Suppressor macrophage (primary cell): ENCODE measurements at places on chromosomes 4 and X.
A peak's percentile ranks its signal among the peaks of the same experiment; 100 is the strongest.

- DNase-seq = peak; percentile 93
These were observed 32.5 kb upstream of the TLR2 start for GRCh38 chr4:153651587-153651986.

GRCh38 chr4:2928242-2929176, 34.7 kb downstream of the NOP14 start:
- no peak for DNase-seq

- DNase-seq = no peak
These were observed 8.5 kb downstream of the RAB9B start for GRCh38 chrX:103823591-103823990.

DNA sequence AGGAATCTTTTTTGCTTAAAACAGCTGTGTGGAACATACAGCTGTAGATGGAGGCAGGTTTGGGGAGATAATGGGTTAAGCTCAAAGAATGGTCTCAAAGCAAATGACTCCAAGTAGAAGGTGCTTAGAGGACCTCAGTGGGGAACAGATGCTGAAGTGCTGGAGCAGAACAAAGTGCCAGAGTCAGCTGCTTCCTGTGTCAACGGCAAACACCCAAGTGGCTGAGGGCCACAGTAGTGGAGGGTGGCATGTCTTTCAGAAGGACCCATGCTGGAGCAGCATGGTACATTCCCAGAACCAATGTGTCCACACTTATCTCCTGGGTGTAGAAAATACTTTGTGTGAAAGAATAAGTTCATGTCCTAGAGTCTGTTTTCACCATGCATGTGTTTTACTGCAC, 197.5 kb downstream of the CCNG2 start:
- DNase-seq = no peak

GRCh38 chr4:181477591-181477990, 765.6 kb upstream of the TENM3 start:
- DNase-seq = no peak

DNA sequence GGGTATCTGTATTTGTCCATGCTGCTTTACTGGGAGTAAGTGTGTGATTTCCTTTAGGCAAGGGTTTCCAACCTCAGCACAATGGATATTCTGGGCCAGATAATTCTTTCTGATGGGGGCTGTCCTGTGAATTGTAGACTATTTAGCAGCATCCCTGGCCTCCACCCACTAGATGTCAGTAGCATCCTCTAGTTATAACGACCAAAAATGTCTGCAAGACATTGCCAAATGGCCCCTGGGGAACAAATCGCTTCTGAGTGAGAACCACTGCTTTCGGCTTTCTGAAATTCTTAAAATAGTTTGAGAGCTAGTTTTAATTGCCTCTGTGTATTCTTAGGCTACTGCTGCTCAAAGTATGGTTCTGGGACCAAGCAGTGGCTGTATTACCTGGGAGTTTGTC, 81.2 kb upstream of the GPM6B start:
- no peak for DNase-seq

GRCh38 chr4:12439633-12440305, 1011.1 kb upstream of the HS3ST1 start:
- no peak for DNase-seq

DNA sequence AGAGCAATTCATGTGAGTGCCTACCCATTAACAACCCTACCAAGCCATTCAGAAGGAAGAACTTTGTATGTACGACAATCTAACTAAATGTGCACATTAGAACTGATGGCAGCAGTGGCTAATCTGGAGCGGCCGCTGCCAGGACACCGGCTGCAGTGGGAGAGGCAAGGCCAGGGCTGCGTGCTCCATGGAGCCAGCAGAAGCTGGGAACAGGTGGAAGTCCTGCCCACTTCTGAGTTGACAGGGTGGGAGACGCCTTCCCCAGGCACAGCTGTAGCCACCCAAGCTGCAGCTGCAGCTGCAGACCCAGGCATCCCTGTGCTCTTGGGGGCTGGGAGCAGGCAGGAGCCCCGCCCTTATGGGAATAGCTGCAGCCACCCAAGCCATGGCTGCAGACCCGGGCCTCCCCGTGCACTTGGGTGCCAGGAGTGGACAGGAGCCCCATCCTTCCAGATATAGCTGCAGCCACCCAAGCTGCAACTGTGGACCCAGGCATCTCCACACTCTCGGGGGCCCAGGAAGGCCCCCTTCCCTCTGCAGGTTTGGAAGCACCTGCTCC, 79.1 kb upstream of the DDX60 start:
- no peak for DNase-seq

DNA sequence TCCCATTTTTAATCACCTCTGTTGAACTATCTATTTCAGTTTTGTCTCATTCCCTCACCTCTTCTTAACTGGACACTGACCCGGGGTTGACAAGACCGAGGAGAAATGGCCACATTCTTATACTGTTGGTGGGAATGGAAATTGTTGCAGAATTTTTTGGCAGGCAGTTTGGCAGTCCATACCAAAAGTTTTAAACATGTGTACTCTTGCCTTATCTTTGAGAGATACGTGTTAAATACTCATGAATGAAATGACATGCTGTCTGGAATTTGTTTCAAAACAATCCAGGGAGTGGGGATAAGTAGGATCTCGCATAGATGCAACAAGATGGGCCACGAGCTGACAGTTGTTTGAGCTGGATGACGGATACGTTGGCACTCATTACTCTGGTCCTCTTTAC, 12.1 kb downstream of the FGFBP1 start:
- DNase-seq = no peak

DNA sequence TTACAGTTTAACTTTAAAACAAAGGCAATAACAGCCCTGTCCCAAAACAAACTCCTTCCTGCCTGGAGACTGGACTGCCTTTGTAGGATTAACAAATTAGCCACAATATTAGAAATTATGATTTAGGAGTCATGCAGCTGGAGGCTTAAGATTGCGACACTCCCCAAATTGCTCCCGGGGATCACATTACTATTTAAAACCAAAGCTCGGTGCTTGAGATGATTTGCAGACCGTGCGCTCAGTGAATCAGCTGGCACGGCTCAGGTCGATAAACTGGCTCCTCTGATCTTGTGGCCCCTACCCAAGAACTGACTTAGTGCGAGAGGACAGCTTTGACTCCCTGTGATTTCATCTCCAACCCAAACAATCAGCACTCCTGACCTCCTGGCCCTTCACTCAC, 829.3 kb downstream of the NLGN4X start:
- no peak for DNase-seq

DNA sequence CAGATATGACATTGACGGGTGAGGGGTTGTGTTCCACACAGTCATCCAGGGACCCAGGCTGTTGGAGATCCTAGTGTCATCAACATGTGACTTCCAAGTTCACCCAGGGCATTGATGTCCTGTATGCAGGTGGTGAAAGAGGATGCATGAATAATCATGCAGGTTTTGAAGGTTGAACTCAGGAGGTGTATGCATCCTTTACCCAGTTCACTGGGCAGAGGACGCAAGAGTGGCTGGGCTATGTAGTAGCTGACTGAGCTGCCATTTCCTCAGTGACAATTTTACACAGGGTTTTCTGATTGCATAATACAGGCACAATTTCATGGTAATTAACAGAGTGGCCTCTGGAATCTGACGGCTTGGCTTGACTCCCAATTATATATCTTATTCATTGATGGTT, 323.0 kb downstream of the HS3ST1 start:
- peak; percentile 9 for DNase-seq

DNA sequence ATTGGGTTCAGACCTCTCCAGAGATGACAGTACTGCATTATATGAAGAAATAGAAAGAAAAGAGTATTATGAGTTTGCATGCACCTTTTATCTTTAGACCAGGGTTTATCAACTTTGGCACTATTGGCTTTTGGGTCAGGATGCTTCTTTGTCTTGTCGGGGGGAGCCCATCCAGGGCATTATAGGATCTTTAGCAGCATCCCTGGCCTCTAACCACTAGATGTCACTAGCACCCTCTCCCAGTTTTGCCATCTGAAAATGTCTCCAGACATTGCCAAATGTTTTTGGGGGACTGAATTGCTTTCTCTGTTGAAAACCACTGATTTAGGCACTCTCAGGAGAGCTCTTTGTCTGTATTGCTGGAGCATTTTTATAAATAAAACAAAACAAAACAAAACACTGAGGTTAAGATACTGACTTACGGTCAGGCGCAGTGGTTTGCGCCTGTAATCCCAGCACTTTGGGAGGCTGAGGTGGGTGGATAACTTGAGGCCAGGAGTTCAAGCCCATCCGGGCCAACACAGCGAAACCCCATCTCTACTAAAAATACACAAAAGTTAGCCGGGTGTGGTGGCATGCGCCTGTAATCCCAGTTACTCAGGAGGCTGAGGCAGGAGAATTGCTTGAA, 23.6 kb downstream of the CA5B start:
- peak; percentile 39 for DNase-seq

DNA sequence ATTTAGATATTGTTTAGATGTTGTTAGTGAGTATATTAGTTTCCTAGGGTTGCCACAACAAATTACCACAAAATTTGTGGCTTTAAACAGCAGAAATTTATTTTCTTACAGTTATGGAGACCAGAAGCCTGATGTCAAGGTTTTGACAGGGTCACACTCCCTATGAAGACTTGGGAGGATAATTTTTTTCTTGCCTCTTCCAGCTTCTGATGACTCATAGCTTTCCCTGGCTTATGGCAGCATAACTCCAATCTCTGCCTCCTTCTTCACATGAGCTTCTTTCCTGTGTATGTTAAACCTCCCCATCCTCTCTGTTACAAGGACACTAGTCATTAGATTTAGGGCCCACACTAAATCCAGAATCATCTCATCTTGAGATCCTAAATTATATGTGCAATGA, 20.9 kb upstream of the RAB40A start:
- no peak for DNase-seq

DNA sequence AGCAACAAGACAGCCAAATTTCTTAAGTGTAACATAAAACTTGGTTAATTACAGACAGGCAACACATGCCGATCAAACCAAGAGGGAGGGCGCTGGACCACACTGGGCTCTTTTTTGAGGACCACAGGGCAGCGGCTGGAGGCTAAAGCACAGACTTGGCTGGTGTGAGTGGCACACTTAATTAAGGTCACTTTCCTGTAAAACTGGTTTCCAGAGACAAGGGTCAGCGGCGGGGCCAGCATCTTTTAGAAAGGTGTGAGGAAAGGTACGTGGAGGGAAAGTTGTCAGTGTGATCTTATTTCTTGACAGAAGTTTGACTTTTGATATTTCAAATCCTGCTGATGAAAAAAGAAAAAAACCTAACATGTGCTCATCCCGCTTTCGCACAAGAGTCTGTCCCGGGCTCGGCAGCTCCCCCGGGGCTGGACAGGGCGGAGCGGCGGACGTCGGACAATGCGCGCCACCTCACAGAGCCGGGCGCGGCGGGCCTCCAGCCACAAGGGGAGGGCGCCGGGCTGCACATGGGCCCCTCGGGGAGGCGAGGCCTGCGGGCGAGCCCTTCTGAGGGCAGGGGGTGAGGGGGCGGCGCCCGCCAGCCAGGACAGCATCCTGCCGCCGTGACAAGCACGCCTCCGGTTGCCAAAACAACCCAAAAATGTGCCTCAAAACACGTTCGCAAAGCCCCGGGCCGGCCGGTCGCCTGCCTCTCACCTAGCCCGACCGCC, 660 bp upstream of the HSPA4L start:
- DNase-seq = peak; percentile 31

GRCh38 chr4:147550626-147551246, 66.5 kb upstream of the TMEM184C start:
- no peak for DNase-seq

GRCh38 chr4:182859730-182860129, 57.5 kb downstream of the DCTD start:
- DNase-seq = no peak

GRCh38 chr4:77120886-77121508, 36.0 kb upstream of the CCNG2 start:
- DNase-seq = peak; percentile 11

DNA sequence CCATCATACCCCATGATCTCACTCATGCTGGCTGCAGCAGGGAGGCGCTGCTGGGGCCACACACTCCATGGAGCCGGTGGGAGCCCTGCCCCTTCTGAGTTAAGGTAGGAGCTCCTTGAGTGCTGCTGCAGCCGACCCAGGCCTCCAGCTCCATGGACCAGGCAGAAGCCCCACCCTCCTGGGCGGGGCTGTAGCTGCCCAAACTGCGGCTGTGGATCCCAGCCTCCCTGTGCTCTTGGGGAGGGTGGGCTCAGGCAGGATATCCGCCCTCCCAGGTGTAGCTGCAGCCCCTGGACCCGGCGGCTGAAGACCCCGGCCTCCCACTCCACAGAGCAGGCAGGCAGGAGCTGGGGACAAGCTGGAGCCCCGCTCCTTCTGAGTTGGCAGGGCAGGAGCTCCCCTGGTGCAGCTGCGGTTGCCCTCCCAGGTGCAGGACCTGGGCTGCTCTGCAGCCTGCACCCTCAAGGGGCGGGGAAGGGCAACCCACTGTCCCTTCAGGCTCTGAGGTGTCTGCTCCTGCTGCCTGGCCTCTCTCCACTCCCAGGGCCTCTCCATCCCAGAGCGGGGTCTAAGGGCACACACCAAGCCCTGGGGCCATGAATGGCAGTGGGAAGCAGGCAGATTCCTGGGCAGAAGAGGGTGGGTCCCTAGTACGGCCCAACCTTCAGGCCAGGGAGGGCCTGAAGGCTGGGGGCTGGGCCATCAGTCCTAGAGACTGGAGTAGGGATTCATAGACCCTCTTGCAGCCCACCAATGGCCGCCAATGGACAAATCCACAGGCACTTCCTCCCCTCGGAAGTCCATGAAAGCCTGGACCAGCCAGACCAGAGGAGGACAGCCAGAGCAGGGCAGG, 466.1 kb downstream of the DTHD1 start:
- DNase-seq = no peak

DNA sequence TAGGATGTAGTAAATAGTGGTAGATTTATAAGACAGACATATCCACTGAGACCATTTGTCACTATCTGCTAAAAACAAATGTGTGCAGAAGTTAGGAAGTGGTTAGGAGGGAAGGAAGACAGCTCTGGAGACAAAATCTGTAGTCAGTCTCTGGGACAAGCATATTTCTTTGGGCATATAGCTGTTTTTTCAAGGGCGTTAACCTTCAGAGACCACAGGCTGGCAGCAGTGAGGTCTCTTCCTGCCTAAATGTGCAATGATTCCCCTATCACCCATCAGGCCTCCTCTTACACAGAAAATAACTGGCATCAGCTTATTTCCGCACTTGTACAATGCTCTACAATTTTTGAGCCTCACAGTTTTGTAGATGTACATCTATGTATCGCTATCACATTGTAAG, 6.5 kb downstream of the TMEM150C start:
- DNase-seq = peak; percentile 12

DNA sequence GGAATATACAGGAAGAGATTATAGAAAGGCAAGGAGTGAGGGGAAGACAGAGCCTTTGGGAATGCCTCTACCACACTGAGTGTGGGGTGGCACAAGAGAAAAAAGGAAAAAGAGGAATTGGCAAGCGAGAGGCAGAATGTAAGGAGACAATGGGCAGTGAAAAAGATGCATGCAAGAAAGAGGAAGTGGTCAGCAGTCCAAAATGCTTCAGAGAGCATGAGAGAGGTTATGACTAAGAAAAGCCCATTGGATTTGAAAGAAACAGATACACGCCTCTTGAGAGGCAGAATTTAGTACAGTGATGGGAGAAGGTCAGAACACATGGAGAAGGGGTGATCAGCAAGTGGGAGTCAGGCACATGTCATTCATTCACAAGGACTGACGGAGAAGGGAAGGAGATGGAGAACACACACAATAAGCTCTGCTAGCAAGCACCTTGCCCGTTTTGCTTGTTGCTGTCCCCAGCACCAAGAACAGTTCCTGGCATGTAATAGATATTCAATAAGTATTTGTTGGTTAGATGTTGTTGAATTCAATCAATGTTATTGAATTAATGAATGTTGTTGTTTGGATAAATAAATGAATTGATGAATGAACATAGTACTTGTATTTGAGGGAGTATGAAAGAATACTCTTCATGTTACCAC, 6.3 kb downstream of the DCHS2 start:
- DNase-seq = peak; percentile 61
